ENCODE measurements at places on chromosomes 11 and 22.

- DNase-seq, result no peak
Observed at GRCh38 chr11:111447931-111448330, 64.3 kb downstream of the BTG4 start.

GRCh38 chr11:130737041-130737830 is 179.0 kb downstream of the SNX19 start:
- no peak for DNase-seq

DNA sequence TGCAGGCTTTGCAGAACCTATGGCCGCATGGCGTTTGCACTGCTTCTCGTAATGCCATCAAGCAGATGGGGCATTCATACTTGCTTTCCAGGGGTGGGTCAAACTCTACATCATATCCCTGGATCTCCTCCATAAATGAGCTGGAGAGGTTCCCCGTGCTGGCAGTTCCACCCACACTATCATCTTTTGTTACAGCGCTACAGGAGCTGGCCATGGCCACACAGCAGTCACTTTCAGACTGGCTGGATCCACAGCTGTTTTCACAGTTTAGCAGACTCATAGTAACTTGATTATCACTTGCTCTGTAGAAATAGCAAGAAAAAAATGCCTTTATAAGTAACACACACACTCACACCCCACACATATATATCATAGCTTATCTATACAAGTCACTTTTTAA is 8.8 kb downstream of the TRAF6 start:
- DNase-seq, result no peak

DNA sequence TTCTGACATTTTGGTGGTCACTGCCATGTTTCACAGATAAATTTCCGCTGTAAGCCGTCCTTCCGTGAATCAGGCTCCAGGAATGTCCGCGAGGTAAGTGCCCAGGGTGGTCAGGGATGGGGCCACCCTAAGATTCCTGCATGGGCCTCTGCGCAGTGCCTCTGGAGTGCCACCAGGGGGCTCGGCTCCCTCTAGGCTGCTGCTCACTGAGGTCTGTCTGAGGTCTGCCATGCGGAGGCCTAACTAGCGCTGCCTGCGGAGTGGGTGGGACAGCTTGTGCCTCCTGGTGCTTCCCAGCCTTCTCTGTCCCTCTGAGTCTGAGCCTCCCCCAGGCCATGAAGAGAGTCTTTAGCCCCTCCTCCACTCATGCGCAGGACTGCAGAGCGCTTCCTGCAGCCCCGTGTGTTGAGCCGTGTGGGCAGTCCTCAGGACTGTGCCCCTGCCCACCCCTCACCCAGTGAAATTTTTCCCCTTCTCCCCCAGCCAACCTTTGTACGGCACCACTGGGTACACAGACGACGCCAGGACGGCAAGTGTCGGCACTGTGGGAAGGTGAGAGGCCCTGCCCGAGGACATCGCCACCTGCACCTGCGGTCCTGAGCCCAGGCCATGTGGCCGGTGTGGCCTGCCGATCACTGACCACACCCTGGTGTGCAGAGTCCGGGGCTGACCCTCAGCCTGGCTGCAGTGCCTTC is 11.9 kb upstream of the MDK start:
- DNase-seq, result peak; percentile 56

DNA sequence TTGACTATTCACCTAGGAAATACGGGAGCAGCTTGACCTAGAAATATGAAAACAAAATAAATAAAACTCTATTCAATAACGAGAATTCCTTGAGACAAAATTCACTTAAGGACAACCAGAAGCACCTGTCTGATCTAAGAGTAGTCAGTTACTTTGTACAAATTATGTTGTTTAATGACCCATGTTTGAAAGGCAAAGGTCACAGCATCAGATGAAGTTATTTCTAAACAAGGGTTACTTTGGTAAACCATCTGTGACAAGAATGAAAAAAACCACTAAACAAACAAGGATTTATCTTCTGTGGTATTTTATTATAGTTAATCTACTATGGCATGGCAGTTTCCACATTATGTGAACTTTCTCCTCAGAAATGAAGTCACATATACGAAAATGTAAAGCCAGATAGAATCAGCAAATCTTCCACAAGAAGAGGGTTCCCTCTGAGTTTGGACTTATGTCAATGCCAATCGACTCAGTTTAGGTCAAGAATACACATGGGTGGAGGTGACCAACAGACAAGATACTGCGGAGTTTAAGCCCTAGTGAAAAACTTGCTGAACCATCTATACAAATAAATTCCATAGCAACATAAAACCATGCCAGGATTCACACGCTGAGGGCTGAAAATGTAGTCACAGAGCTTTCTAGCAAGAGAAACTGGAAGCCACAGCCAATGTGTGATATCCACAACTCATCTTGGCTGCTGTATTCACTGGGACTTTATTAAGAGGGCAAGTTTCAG is 53.4 kb downstream of the NCAPD3 start:
- no peak for DNase-seq

DNA sequence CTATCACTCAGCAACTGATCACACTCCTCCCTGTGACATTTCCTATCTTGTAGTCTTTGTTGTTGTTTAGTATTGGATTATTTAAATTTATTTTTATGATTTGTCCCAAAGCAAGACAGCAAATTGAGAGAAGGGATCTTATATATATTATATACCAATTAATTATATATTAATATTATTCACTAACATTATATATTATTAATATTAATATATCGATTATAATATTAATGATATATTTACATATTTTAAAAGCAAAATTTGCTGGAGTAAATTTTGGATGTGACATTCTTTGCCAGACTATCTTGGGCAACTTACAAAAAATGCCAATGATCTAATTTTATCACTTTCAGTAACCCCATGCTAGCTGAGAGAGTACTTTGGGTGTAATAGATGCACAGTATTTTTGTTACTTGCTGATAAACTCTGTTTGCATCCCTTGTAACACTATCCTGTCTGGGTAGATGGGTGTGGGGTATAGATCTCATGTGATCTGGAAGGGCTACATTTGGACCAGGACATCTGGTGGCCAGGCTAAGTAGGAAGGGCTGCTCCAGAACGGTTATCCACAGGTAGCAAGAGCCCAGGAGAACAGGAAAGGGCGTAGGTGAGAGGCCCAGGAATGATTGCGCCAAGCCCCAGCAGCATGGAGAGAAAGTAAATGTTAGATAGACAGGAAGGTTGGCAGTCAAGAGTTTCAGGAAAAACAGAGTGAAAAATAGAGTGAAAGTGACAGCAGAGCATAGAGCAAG is 608.6 kb upstream of the KIRREL3 start:
- DNase-seq, result no peak

DNA sequence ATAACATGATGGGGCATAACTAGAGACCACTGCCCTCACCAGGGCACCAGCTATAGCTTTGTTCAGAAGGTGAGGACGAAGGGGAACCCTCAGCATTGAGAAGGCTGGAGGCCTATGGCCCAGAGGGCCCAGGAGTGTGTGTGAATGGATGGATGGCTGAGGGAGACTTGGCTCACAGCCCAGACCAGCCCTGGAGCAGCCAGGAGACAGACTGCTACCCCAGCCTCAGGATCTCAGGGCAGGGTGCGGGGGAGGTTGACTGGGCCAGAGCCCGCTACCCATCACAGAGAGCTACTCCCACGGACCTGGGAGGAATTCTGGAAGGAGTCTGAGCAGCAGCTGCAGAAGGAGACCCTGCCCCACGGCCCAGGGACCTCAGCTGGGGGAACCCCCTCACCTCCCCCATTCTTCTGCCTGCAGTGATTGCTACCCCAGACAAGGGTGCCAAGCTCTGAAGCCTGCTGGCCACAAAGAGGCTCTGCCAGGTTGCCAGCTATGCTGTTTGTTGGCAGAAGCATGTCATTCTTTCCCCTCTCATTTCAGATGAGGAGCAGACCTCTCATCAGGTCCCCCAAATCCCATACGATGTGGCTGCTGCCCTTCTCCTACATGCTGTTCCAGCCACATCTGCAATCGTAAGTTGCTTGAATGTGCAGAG is 5.4 kb upstream of the CSDC2 start:
- DNase-seq, result no peak

DNA sequence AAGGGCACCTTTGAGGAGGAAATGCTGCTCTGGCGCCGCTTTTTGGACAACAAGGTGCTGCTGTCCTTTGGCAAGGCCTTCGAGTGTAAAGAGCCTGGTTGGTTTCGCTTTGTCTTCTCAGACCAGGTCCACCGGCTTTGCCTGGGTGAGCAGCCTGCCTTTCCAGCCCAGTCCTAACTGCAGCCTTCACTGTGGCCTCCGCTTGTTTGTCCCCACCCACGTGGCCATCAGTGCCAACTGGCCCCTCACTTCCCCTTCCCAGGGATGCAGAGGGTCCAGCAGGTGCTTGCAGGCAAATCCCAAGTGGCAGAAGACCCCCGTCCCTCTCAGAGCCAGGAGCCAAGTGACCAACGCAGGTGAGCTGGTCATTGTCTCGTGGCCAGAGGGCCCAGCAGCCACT is 12.0 kb upstream of the EXT2 start:
- DNase-seq, result no peak

- DNase-seq, result no peak
Observed at GRCh38 chr11:64406221-64406946, 47.4 kb downstream of the RPS6KA4 start.

DNA sequence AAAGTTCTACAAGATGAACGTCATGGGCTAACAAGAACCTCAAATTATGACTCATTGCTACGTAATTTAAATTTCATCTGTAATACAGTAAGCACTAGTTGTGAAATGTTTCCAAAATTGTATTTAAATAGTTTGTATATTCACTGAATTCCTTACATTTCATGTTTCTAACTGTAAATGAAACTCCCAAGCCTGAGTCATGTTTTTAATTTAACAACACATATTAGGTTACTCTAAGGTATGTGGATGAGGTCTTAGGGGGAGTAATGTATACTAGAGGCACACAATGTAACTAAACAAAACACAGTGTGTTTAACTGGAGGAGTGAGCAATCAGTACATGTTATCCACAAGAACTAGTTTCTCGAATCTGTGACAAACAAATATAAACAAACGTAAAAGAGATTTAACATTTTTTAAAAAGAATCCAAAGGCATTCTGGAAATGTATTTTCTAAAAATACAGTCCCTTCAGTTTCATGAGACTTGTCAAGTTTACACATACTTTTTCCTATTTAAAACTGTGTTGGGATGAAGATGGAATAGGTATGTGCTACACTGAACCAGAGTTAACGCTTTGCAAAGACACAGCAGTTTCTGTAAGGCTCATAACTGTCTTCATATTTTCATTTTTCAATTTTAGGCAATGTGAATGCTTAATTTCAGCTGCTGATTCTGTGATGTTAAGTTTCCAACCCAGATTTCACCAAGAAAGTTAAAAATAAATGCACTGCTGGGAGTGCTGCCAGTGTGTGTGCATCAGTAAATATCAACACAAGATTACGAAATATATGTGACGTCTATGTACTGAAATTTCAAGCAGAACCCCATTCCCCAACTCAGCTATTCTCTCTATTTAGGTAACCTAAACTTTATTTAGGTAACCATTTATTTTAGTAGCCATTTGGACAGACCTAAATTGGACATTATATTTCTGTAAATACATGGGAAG is 52.6 kb downstream of the PITPNB start:
- DNase-seq, result peak; percentile 77

- peak; percentile 18 for DNase-seq
Observed at GRCh38 chr11:35619116-35619854, 1.0 kb downstream of the FJX1 start.

GRCh38 chr11:99841885-99842284 is 821.1 kb downstream of the CNTN5 start:
- no peak for DNase-seq

- DNase-seq, result peak; percentile 26
Observed at GRCh38 chr11:90288212-90288821, 65.5 kb upstream of the CHORDC1 start.

DNA sequence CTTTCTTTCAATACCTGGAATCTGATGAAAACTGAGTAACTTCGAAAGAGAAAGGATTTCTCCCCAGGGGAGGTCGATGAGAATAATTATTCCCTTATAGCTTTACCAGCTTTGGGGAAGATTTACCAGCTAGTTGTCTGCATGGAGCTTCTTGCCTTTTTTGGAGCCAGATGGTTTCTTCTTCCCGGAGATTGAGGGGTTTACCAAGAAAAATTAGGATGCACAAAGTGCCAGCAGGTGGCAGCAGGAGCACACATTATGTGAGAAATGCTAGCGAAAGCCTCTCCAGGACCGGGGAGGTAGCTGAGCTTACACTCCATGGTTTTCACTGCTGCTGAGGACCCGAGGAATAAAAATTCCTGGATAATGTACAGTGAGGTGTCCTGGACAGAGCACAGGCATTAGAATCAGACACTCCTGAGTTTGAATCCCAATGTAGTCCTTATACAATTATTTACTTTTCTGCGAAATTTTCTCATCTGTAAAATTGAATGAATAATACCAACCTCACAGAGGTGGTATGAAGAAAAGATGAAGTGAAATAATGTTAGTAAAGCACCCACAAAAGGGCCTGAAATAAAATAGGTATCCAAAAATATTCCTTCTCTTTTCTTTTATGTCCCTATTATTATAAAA is 46.0 kb upstream of the PARVA start:
- DNase-seq, result peak; percentile 68

DNA sequence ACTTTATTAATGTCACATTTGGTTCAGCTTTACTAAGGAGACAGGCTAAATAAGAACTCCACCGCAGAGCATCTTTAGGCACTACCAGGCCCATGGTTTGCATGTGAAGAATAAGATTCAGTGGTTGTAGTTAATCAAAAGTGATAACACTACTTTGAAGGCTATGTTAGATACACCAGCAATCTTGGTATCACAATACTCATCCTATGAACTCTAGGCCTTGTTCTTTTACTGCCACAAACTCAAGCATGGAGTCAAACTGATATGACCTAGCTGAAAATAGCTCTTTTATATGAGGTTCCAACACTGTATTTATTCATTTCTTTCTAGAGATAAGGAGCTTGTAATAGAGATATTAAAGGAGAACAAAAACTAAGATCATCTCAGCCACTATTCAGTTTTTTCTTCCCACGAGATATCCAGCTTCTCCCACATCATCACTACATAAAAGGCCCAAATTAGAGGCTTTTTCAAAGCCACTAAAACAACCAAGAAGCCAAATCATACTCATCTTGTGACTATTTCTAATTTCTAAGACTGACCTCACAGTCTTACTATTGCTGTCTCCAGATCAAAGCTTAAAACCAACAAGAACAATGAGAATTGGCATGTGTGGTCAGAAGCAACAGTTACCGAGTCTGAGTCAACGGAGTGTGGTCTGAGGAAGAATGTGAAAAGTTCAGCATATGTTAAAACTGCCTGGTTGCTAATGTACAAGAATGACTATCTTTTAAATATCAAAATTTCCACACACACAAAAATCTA is 25.1 kb upstream of the GUCY1A2 start:
- peak; percentile 30 for DNase-seq

- DNase-seq, result no peak
Observed at GRCh38 chr11:84634309-84634708, 992.8 kb downstream of the DLG2 start.

GRCh38 chr11:14424096-14424495 is 65.1 kb upstream of the RRAS2 start:
- peak; percentile 57 for DNase-seq

GRCh38 chr11:34619062-34619516 is 1.8 kb upstream of the EHF start:
- DNase-seq, result peak; percentile 41

DNA sequence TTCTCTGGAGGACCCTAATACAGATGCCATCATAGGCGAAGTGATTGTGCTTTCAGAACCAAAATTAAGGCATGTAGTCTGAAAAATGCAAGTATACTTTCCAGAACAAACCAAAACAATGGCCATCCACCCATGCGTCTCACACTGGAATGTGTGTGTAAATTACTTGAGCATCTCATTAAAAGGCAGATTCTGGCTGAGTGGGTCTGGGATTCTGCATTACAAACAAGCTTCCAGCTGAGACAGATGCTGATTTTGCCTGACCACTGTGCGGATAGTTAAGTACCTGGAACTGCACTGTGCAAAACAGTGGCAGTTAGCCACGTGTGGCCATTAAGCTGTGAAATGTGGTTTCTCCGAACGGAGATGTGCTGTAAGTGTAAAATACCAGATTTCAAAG is 26.2 kb downstream of the RRP7A start:
- DNase-seq, result no peak
